Right renal pelvis (tissue), 4 donors: ENCODE measurements at places on chromosomes 6 and 20. TPM values are rescaled to one million over a fixed set of nuclear protein-coding genes. Genes with fewer than 3 reads are reported as not detected.

Gene HSPA1L
- polyA plus RNA-seq = 4.8 TPM

Gene RIPOR3
- 6.5 TPM for polyA plus RNA-seq

Gene AHCY
- polyA plus RNA-seq = 211 TPM

GRCh38 chr20:14800707-14801425, 463.5 kb upstream of the FLRT3 start:
- DNase-seq = no peak

GRCh38 chr6:42507901-42508300, 55.9 kb upstream of the UBR2 start:
- no peak for DNase-seq

DNA sequence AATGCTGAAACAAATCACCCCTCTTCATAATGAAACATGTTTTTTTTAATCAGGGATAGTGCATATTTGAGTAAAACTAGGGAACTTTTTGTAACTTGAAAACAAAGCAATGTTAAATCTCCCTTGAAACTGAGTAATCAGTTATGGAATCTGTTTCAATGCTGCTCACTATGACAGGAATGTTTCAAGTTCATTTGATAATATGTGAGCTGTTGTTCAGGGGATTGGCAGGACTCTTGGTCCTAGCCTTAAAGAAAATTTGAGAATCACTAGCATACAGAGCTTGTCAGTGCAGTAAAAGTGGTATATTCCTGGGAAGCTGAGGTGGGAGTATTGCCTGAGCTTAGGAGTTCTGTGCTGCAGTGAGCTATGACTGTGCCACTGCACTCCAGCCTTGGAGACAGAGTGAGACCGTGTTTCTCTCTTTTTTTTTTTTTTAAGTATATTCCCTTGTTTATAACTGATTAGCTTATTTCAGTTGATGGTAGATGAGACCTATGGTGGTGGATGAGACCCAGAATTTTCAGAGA, 21.6 kb upstream of the CALHM6 start:
- no peak for DNase-seq

DNA sequence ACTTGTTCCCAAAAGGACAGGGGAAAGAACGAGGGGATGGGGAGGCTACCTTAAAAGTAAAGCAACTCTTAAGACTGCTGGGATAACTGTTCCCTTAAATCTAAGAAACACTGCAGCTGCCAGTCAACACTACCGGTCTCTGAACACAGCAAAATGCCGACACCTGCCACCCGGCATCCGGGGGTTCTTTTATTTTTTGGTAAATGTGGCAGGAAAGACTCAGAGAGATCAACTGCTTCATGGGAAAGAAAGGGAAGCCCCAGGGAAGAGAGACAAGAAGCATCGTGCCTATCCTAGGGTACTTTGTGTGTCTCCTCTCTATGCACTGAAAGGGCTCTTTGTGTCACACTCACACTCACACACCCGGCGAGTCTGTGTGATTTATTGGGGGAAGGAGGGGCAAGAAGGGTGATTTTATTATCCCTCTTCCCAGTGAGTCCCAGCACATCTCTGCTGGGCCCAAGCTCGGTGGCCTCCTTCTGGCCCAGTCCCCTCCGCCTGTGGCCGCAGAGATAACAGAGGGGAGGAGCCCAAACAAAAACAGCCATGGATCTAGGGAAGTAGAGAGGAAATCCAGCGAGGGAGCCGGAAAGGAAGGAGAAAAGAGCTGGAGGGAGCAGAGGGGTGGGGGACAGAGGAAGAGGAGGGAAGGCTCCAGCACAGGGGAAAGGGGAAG, 1.4 kb downstream of the FYN start:
- no peak for DNase-seq

DNA sequence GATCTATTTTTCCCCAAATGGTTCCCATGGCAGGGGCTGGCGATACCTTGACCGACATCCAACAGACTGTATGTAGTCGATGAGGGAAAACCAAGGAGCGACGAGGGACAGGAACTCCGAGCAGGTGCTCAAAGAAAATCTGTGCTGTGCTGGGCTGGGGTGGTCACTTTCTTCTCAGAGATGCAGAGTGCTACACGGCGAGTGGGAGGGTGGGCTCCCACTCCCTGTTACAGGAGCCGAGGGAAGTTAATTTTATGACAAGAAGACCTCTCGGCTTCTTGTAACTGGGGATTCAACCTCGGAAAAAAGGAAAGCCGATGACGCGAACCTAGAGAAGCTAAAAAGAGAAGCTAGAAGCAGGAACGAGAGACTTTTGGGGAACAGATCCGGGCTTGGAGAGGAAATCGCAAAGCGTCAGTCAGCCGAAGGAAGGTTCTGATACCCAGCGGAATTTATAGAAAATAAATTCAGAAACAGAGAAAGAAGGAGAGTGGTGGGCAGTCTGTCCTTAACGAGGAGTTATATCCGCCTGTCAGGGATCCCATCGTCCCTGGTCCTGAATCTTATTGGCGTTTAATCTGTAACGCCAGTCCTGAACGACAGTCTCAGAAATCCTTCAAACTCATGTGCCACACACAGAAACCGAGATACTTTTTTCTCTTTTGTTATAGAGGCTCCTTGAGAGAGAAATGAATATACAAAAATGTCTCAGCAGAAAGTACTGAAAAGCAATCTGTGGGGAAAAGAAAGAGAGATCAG, 84.6 kb upstream of the ZNF322 start:
- DNase-seq = no peak

GRCh38 chr20:25744261-25744660, 47.6 kb upstream of the ZNF337 start:
- no peak for DNase-seq

GRCh38 chr6:84882768-84883766, 118.7 kb upstream of the TBX18 start:
- DNase-seq = no peak

- no peak for DNase-seq
These were observed 4.5 kb upstream of the SERINC1 start for GRCh38 chr6:122476131-122476530.

DNA sequence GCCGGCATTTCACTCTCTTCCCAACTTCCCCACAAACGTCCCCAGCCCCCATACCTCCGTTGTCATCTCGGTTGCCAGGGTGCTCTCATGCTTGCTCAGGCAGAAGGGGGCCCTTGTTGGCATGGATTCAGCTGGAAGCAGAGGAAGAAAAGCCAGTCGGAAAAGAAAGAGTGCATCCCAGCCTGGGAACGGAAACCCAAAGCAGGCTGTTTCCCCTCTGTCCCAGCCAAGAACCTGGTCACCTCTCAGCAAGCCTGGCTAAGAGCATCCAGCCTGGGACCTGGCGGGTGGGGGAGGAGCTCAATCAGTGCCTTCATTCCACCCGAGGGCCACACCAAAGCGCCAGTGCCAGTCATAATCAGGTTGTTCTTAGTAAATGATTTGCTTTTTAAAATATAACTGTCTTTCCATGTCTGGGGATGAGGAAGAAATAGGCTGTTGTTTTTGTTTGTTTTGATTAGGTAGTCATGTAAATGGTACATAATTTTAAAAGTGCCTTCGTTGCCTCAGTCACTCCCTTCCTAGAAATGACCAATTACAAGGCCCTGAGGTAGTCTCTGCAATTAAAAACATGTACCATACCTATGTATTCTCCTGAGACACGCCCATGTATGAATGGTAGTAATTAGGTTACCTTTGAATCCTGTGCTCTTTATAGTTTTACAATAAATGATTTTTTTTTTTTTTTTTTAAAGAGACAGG, 21.1 kb downstream of the CHMP4B start:
- no peak for DNase-seq

- DNase-seq = no peak
These were observed 23.7 kb upstream of the PDE10A start for GRCh38 chr6:165686596-165687365.

GRCh38 chr6:125722886-125723285, 26.5 kb upstream of the HEY2 start:
- no peak for DNase-seq

- no peak for DNase-seq
These were observed 676.9 kb downstream of the HACE1 start for GRCh38 chr6:104182811-104183210.

DNA sequence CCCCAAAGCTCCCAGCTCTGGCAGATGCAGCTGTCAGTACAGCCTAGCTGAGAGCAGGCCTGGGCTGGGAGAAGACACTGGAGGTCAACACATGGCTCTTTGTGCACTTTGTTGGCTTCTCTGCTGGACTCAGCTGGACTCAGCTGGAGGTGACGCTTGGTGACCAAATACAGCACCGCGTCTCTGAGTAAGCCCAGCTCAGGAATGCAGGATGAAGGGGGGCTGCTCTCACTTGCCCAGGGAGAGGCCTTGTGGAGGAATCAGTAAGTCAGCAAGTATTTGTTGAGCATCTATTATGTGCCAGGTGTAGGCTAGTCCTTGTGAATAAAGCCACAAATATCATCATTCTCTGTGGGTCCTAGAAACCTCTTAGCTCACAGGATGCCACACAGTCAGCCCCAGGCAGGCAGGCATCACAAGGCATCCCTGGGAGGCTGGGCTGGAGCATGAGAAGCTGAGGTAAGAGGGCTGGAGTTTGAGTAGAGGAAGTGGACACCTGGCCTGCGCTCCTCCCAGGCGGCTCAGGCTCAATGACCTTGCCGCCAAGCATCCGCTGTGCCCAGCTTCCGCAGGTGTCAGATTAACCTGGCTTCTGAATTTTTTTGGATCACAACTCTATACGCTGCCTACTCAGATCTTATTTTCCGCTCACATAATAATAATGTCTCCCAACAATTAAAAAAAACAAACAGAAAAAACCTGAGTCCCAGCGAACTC, 95.4 kb downstream of the TMEM170B start:
- no peak for DNase-seq

DNA sequence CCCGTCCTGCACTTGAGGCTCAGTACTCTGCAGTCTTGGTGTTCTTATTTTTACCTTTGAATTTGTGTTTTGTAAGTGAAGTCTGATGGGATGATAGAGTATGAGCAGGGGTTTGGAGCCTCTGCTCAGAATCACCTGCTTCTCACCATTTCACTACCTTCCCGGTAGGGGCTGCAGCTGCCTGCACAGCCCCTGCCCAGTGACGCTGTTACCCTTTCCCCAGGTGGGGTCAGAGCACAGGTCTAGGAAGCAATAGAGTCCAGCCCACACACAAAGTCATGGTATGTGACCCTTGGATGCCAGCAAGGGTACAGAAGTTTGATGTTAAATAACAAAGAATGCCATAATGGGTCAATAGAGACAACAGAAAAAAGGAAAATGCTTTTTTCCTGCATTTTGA, 101.8 kb upstream of the TCF21 start:
- no peak for DNase-seq

GRCh38 chr20:11080010-11080409, 406.2 kb upstream of the JAG1 start:
- no peak for DNase-seq

DNA sequence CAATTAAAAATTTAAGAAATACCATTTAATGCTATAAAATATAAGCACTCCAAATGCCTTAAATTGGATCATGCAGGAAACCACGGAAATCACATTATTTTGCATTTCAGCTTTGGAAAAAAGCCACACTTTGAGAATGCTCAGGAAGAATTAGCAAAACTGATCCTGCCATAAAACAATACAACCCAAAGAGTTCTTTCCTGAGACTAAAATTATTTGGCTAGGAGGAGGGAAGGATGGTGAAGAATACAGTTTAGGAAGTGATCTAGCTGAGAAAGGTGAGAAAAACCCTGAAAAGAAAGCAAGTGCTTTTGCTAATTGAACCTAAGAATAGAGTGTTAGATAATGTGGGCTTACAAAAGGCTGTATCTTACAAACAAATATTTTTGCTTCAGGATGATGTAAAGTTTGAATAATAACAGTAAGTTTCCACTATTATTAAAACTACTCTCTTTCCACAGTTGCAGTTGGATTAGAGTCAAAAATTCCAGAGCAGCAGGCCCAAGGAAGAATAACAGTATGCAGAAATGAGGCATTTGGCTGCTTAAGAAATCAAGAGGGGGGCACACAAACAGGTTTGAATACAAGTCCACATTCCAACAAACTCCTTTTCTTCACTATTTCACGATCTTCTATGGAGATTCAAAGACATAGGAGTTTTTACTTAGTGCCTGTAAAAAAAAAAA, 565.4 kb downstream of the RFPL4B start:
- DNase-seq = peak; percentile 15

- DNase-seq = no peak
These were observed 26.1 kb downstream of the SPATA2 start for GRCh38 chr20:49889001-49889934.

DNA sequence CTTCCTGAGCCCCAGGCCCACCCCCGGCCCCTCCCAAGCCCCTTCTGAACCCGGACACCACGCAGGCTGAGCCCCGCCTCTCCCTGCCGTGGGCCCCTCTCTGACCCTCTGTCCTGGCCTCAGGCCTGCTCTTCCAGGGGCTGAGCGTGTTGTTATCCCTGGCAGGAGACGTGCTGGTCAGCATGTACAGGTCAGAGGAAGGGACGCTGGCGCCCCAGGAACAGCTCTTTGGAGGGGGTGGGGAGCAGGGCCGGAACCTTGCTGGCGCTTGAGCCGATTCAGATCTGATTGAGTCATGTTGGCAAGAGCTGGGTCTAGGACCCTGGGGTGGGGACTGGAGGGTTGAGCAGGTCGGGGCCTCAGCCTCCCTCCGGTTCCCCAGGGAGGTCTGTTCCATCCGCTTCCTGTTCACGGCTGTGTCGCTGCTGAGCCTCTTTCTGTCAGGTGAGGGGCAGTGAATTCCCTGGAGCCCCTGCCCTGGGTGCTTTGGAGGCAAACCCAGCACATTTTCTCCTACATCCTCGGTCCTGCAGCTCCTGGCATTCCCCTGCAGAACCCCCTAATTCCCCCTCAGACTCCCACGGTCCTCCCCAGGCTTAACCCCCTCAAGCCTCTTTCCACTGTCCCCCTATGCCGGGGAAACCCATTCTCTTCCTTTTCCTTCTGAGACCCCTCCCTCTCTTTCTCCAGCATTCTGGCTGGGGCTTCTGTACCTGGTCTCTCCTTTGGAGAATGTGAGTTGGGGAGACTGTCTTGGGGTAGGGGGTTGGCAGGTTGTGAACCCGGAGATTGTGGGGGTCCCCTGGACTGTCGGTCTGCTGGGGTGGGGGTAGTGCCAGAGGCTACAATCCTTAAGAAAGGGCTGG, 2.0 kb downstream of the SPAG4 start:
- no peak for DNase-seq
